ENCODE measurements at places on chromosomes 7 and 10.

- no peak for DNase-seq
These were observed 17.1 kb downstream of the EIF4H start for GRCh38 chr7:74191231-74191630.

- DNase-seq = no peak
These were observed 192.6 kb upstream of the LYZL2 start for GRCh38 chr10:30821994-30822692.

DNA sequence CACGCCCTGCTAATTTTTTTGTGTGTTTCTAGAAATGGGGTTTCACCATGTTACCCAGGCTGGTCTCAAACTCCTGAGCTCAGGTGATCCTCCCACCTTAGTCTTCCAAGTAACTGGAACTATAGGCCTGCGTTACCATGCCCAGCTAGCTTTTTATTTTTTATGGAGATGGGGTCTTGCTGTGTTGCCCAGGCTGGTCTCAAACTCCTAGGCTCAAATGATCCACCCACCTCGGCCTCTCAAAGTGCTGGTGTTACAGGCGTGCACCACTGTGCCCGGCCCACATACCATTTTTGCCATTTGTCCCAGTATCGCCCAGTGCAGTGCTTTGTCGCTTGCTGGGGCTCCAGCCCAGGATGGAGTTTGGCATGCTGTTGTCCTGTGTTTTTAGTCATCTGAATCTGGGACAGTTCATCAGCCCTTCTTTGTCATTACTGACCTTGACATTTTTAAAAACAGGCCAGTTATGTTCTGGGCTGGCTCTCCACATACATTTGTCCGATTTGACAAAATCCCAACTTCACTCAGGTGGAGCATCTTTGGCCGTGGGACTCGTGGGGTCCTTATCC lies 16.7 kb downstream of the FOXK1 start:
- no peak for DNase-seq

GRCh38 chr10:119360181-119360921 lies 153.0 kb downstream of the GRK5 start:
- no peak for DNase-seq

DNA sequence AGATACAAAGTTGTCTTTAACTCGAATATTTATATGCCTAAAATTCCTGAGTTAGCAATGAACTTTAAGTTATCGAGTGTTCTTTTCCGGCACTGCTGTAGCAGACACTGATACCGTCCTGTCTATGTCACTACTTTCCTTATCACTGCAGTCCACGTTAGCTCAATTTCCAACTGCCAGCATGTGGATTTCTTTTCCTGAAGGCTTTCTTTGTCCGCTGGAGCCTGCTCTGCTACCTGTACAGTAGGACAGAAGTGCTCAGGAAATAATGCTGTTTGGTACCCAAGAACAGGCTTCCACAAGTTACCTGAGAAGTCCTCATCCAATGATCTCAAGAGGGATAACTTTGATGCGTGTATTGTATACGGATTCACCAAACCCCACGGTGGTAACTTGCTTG lies 329.4 kb downstream of the NXPH1 start:
- no peak for DNase-seq

GRCh38 chr7:95922191-95922590 lies 149.8 kb downstream of the DYNC1I1 start:
- DNase-seq = no peak

- no peak for DNase-seq
These were observed 3.4 kb downstream of the KCNIP2 start for GRCh38 chr10:101840102-101840684.

DNA sequence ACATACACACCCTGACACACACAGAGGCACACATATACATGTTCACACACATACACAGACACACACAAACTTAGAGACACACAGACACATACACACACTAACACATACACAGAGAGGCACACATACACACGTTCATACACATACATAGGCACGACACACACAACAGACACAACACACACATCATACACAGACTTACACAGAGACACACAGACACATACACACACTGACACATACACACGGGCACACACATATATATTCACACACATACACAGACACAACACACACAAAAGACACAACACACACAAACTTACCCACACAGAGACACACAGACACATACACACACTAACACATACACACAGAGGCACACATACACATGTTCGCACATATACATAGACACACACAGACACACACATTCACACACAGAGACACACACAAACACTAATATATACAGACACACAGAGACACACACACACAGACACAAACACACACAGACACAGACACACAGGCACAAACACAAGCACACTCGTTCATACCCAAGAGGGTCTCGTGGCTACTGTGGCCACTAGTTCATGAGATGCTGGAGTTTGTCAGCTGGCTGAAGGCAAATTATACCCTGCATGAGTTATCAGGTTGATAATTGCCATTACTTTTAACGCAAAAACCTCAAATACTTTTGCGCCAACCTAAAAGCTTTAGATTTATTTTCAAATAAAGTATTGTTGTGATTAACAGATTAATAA lies 17.7 kb upstream of the KLF6 start:
- DNase-seq = no peak

GRCh38 chr10:102449321-102450123 lies 1.8 kb downstream of the C10orf95 start:
- DNase-seq = peak; percentile 51

GRCh38 chr7:146606628-146607027 lies 490.0 kb downstream of the CNTNAP2 start:
- no peak for DNase-seq

DNA sequence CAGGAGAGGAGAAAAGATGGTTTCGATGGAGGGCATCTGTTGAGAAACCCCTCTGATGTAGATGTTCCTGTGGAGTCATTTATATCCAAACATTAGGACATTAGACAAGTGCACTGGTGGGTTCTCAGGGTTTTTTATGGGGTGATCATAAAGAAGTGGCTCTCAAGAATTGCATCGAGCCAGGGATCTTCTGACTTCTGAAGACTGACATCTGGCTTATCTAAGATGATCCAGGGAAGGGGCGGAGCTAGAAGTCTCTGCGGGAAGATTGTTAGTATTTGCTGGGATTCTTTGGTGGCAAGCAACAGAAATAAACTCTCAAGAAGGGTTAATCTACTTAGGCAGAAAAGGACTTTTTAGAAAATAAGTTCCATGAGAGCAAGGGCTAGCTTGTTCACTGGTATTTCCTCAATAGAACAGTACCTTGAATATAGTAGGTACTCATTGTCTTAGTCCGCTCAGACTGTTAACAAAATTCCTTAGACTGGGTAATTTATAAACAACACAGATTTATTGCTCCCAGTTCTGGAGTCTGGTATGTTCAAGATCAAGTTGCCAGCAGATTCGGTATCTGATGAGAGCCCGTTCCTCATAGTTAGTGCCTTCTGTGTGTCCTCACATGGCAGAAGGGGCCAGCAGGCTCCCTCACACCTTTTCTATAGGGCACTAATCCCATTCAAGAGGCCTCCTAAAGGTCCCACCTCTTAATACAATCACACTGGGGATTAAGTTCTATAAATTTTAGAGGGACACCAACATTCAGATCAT lies 28.5 kb upstream of the SYPL1 start:
- no peak for DNase-seq

GRCh38 chr10:22620140-22620857 lies 94.1 kb downstream of the PIP4K2A start:
- DNase-seq = peak; percentile 67

GRCh38 chr7:129854401-129854800 lies 98.4 kb downstream of the UBE2H start:
- DNase-seq = no peak

- DNase-seq = no peak
These were observed 6.5 kb downstream of the DBNL start for GRCh38 chr7:44050915-44051560.

GRCh38 chr10:84397735-84398144 lies 69.4 kb downstream of the CCSER2 start:
- DNase-seq = no peak

Data from right hindlimb (tissue), 1 donor.